Activated CD8-positive, alpha-beta T cell treated with anti-CD3 and anti-CD28 coated beads for 36 hours (primary cell): ENCODE measurements at places on chromosomes 7 and 10.
A peak's percentile ranks its signal among the peaks of the same experiment; 100 is the strongest.

- no peak for DNase-seq
Observed at GRCh38 chr7:4783762-4784351, 8.4 kb downstream of the AP5Z1 start.

GRCh38 chr7:155490697-155491628 is 33.0 kb downstream of the EN2 start:
- peak; percentile 69 for DNase-seq

GRCh38 chr10:79070606-79071395 is 2.0 kb downstream of the ZMIZ1 start:
- DNase-seq, result peak; percentile 52

- no peak for DNase-seq
Observed at GRCh38 chr10:43970717-43971116, 322.0 kb upstream of the ZNF32 start.

DNA sequence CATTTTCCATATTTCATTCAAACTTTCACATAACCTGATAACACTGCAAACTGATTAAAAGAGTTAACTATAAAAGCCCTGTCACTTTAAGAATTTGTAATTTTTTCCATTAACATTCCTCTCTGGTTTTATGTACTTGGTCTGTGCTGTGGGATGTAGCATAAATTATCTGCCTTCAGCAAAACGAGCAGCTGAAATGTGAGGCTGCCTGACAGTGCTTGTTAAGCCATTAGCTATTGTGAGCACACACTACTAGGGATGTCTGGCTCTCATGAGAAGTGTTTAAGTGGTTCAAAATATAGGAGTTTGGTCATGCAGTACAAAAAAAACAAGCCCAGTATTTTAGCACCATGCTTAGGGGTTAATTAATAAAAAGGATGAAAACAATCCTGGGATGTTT is 63.0 kb downstream of the HOXA1 start:
- no peak for DNase-seq

GRCh38 chr10:118865998-118866693 is 111.4 kb upstream of the CACUL1 start:
- DNase-seq, result no peak

- no peak for DNase-seq
Observed at GRCh38 chr7:35437619-35438275, 183.8 kb upstream of the TBX20 start.
